Retina (tissue), 1 donor: ENCODE measurements at places on chromosomes 12 and 14.

DNA sequence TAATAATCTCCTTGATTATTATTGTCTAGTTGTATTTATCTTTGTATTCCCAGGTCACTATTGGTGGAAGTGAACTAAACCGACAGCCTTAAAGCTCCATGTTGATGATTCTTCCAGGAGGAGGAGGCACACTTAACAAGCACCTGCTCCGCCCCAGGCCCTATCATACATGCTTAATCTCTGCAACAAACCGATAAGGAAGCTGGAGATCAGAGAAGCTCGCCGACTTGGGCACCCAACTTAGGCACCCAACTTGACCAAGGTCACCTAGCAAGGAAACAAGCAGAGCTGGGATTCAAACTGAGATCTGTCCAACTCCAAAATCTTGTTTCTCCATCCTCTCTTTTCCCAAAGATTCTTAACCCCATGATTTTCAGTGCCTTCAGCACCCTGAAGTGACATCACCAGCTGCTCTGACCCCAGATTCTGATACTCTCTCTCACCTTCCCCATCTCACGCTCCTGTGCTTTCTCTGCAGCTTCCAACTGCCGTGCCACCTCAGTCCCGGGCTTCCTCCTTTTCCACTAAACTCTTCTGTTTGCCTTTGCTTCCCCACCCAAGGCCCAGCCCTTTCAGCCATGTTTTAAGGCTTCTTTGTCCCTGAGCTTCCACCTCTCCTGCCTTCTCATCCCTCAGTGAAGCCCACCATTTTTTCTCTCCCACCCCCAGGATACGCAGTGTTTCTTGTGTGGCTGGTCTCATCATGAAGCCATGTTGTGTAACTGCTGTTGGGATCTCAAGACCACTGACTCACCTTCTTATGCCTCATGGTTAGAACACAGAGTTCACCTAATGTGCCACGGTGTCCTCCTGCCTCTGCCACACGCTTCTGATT lies 6.6 kb upstream of the KRT18 start:
- no peak for DNase-seq

- DNase-seq: no peak
These were observed 65.1 kb downstream of the TRAFD1 start for GRCh38 chr12:112190231-112191025.

GRCh38 chr12:46382408-46382963 lies 9.9 kb upstream of the SLC38A2 start:
- DNase-seq: no peak

DNA sequence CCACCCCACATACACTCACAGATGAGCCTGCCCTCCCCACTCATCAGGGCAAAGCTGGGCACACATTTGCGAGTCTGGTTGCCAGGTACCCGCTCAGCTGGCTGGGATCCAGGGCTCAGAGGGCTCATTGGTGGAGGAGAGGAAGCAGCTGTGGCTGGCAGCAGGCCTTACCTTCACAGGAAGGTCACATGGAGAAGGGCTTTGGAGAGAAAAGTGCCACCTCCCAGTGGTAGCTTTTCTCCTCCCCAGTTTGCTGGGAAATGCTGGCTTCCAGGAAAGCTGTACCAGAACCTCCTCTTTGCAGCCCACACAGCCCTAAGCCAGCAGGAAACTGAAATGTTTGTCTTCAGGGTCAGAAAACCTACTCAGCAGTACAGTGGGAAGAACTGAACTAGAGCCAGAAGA lies 55.6 kb downstream of the LGMN start:
- no peak for DNase-seq

DNA sequence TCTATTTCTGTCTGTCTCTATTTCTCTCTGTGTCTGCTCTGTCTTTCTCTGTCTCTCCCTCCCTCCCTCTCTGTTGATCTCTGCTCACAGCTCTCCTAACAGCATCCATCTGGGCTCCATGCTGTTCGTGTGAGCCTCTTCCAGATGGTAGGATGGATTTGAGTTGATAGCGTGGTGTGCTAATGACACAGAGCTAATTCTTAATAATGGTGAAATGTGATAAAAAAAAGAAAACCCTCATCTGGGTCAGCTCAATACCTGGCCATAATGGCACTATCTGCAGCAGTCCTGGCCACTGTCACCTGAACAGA lies 96.4 kb downstream of the AACS start:
- no peak for DNase-seq

- no peak for DNase-seq
These were observed 79.1 kb downstream of the TMEM117 start for GRCh38 chr12:43914923-43915468.

DNA sequence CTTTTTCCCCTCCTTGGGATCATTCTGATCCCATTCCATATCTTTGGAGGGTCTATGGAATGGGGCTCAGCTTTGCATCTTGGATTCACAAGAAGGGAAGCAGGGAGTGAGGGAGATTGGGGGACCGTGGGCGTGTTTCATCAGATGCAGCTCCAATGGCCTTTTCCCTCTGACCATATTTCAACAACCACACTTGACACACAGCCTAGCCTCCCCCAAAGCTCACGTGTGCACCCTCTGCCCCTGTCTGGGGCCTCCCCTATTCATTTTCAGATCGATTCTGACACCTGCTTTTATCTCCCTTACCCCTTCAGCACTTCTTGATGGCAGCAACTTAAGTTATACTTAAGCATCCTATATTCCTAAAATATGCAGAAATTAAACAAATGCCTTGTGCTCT lies 126.6 kb downstream of the CHST11 start:
- no peak for DNase-seq

- no peak for DNase-seq
These were observed 8.0 kb upstream of the ATF7IP start for GRCh38 chr12:14357486-14357885.

DNA sequence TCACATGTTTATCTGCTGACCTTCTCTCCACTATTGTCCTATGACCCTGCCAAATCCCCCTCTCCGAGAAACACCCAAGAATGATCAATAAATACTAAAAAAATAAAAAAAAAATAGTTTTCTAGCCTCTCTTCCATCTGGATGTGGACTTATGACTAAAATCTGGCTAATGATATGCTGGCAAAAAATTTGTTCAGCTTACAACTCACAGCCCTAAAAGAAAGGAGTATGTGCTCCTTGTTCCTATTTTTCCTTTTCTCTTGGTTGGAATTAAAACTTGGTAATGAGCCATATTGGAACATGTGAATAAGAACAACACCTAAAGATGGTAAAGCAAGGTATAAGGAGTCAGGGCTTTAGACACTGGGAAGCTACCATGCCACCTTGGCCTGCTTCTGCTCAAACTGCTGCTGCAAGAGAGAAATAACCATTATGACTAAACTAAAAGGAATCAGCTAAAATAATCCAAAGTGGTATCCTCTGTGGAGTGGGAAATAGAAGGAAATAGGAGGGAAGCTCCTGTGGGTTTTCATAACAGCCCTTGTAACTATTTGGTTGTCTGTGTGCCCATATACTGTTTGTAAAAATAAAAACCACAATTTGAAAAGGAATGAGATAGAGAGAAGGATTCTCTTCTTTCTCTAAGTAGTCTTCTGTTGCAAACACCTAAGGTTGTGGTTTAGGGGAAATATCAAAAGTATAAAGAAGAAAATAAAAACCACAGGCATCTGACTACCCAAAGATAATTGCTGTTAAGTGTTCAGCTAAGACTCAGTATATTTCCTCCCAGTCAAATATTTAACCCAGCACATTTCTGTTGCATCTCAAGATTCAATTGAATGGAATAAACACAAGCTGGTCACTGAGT lies 53.8 kb downstream of the SDR9C7 start:
- DNase-seq: no peak

- no peak for DNase-seq
These were observed 9.0 kb downstream of the BMP4 start for GRCh38 chr14:53947452-53948204.

- DNase-seq: no peak
These were observed 933.0 kb downstream of the DIO2 start for GRCh38 chr14:79278286-79278797.

DNA sequence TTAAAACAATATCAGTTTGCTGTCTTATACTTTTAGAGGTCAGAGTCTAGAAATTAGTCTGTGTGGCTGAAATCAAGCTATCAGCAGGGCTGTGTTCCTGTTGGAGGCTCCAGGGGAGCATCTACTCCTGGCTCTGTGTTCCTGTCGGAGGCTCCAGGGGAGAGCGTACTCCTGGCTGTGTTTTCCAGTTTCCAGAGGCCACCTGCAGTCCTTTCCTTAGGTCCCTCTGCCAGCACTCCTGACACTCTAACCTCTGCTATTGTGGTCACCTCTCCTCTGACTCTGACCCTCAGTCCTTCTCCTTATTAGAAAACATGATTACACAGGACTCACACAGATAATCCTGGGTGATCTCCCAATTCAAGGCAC lies 1140.7 kb upstream of the TMEM132C start:
- DNase-seq: no peak

DNA sequence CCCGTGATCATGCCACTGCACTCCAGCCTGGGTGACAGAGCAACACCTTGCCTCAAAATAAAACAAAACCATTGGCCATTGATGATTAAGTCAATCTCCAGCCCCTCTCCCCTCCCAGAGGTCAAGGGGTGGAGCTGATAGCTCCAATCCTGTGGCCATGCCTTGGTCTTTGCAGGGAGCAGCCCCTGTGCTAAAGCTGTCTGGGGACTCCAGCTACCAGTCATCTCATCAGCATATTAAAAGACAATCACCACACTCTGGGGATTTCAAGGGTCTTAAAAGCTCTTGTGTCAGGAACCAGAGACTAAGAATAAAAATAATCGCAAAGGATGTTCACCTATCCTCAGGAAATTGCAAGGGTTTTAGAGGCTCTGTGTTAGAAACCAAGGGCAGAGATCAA lies 30.6 kb downstream of the HCAR2 start:
- no peak for DNase-seq

DNA sequence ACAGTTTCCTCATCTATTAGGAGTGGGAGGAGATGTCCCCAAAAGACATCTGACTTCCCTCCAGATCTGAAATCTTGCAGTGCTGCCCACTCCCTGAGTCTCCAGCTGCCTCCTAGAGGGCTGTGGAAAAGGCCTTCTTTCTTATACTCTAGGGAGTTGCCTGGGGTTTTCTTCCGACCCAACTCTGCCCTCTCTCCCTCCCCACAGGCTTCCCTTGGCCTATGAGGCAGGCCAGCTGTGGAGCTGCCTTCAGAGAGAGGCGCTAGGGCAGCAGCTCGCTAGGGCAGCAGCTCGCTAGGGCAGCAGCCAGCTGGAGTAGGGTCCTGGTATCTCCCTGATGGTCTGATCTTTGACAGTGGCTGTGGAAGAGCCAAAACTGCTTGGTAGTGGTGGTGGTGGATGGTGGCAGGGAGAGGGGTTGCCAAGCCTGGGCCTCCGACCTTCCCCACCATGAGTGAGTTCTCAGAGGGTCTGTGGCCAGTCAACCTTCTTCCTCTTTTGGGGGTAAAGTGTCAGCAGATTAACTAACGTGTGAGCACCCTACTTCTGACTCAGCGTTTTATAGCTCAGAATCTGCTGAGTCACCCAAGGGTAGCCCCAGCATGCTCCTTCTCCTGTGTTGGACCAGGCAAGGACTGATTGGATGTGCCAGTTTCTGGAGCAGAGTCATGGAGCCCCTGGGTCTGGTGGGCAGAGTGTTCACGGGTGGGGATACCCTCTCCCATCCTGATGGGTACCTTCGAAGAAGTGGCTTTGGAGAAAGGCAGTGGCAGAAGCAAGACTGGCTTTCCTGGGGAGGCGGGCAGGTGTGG lies 2.3 kb downstream of the SLC48A1 start:
- no peak for DNase-seq

DNA sequence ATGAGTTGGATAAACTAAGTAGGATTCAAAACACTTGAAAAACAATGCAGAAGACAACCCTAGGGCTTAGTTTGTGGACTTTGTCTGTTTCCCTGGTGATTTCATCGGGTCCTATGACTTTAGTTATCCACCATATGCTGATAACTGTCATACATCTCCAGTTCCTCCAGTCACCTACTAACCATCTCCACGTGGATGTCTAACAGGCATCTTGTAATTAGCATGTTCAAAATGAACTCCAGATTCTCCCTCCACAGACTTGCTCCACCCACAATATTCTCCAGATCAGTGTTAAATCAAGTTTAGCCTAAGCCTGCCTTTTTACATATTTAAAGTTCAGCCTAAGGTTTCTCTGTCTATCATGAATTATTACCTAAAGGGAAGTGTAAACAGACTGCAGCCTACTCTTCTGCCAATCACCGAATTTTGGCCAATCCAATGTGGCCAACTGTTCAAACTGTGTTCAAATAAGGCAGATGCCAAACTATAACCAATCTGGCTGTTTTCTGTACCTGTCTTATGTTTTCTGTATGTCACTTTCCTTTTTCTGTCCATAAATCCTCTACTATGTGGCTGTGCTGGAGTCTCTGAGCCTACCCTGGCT lies 87.1 kb downstream of the PAX9 start:
- DNase-seq: no peak
